ENCODE measurements at places on chromosomes 11 and 22.

- DNase-seq = no peak
Observed at GRCh38 chr22:28882545-28882877, 861 bp upstream of the ZNRF3 start.

DNA sequence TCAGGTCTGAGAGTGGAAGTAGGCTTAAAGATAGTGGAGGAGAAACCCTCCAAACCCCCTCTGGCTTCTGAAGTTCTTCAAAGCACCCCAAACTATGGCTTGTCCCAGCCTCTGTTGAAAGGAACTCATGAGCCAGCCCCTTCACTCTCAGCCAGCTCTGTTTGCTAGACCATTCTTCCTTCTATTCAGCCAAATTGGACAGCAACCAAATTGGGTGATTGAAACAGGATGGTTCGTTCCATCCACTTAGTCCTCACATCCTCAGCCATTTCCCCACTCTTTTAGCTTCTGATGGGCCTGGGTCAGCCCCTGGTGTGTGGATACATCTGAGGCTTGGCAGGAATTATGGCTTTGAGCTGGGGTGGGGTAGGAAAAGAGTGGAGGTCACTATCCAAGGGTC, 4.5 kb downstream of the HTR3A start:
- no peak for DNase-seq

- no peak for DNase-seq
Observed at GRCh38 chr11:32148895-32149294, 58.0 kb downstream of the RCN1 start.

GRCh38 chr22:34035209-34035608, 114.9 kb upstream of the LARGE1 start:
- no peak for DNase-seq

- DNase-seq = no peak
Observed at GRCh38 chr11:14499178-14499559, 442 bp downstream of the COPB1 start.

DNA sequence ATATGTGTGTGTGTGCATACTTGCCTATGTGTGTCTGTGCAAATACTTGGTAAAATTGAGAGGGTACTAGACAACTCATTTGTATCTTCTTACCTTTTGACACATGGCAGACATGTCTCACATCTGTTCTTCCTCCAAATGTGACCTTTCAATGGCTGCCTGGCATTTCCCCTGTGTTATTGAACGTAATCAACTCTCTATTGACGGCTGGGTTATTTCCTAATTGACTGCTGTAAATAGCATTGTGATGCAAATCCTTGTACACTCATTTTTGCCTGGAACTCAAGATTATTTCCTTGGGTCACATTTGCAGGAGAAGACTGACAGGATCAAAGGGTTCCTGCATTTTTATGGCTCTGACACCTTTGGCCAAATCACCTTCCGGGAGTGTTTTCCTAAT, 37.4 kb downstream of the KCNQ1 start:
- DNase-seq = no peak

DNA sequence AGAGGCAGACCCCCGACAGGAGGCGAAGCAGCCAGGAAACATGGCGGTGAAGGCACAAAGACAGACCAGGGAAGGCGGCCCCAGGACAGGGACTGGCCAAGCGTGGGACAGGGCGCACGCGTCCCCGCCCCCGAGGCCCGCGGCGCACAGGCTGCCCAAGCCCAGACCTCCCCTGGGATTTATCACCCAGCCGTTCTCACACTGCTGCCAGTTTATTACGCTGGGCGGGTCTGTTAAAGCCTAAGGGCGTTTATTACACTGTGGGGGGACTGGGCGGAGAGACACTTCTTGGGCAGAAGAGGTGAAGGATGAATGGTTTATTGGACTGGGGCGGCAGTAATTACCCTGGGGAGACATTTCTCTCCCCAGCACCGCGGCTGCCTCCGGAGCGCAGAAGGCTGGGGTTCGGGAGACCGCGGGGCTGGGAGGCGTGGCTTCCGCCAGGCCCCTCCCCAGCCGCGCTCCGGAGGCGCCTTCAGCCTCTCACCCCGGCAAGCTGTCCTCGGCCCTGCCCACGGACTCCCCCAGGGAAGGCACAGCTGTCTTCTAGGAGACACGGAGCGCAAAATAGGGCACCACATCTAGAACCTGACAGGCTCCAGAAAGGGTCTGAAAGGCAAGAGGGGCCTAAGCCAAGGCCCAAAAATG, 47.1 kb downstream of the SLC22A12 start:
- DNase-seq = no peak

DNA sequence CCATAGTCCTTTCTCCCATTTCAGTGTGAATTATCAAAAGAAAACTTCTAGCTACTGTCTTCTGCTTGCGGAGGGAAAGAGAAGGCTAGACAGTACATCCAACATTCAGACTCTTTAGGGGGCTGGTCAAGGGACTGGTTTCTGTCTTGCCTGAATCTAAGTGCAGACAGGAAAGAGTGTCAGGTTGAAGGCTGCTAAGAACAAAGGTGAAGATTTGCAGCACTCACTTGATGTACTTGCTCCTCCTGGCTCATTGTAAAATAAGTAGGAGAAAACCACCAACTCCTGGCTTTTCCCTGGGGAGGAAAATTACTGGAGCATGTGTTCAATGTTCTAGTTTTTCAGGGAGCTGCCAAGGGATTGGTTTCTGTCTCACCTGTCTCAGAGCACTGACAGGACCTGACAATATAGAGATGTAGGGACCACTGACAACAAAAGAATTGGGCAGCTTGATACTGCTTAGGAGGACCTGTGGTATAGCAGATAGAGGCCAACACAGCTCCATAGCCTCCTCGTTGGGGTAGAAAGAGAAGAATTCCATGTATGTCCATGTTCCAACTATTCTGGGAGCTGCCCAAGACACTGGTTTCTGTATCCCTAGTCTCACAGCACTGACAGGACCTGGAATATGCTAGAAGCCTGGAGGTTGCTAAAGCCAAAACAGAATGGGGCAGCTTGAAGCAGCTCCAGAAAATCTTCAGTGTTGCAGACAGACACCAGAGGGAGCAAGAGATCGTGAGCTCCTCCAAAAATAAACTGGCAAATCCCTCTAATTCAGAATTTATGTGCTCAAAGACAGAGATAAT, 39.7 kb upstream of the MMP12 start:
- no peak for DNase-seq

GRCh38 chr22:42287174-42287890, 16.9 kb upstream of the TCF20 start:
- DNase-seq = no peak

GRCh38 chr22:49866646-49867045, 13.0 kb downstream of the ZBED4 start:
- no peak for DNase-seq

DNA sequence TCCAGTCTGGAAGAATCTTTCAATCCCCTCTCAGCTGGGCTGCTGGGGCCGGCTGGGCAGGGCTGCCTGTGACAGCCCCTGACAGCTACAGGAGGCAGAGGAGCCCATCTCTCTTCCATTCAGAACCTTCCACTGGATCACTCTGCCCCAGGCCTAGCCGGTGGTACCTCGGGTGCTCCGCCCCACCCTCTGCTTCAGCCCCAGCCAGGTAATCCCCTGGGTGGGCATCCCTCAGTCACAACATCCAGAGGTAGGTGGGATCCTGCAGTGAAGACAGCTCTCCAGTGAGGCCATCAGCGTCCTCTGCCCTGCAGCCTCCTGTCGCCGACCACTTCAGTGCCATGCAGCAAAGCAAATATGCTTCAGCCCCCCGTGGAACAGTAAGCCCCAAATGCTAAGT, 223.7 kb downstream of the DSCAML1 start:
- DNase-seq = no peak

DNA sequence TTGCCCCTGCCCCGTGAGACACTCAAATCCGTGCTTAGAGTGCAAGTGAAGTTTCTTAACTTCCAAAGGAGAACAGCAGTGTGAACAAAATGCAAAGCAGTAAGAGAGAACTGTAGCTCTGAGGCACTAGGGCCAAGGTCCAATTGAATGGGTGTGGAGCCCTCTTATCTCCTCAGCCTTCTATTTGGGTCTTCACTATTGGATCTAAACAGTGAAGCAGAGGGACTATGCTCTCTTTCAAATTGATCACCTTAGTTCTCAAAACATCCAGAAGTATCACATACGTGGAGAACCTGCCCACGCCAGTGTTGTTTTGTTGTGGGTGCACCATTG, 49.6 kb downstream of the C22orf31 start:
- no peak for DNase-seq

DNA sequence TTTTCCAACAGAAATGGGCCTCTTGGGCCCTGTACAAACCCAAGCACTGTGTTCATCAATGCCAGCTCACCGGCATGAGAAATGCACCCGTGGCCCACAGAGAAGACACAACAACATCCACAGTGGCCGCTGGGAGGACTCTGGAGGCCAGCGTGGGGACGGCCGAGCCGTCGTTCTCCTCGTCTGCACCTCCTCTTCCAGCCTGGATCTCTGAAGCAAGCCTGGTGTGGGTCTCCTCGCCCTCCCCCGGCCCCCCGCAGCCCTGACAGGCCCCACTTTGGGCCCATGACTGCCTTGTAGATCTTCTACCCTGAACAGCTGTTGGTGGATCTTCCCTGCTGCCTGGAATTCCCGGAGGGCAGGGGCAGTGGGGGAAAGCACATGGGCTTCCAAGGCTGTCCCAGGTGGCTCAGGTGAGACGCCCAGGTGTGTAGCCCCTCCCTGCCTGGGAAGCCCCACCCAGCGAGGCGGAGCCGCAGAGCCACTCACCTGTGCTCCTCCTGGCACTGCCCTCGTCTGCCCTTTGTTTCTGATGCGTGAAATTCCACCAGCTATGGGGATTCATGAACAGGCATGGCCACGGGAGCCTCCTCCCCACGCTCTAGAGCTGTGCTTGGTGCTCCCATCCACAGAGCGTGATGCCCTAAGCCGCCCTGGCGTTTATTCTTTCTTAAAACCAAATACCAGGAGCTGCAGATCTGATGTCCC, 225.9 kb downstream of the BRD1 start:
- no peak for DNase-seq

DNA sequence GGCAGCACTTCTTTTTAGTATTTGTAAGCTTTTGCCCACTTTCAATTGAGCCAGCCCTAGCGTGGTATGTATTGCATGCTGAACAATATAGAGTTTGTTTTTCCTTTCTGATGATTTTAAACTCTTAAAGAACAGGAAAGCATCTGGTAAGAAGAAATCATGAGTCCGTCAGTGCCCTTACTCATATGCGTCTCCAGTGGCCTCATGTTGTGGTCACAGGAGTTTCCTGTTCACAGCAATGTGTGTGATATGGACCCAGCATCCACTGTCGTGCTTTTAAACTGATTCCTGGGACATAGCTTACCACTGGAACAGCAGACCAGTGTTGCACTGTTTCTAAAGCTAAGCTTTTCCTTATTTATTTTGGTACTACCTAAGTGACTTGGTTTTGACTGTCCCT, 40.1 kb downstream of the BID start:
- no peak for DNase-seq

DNA sequence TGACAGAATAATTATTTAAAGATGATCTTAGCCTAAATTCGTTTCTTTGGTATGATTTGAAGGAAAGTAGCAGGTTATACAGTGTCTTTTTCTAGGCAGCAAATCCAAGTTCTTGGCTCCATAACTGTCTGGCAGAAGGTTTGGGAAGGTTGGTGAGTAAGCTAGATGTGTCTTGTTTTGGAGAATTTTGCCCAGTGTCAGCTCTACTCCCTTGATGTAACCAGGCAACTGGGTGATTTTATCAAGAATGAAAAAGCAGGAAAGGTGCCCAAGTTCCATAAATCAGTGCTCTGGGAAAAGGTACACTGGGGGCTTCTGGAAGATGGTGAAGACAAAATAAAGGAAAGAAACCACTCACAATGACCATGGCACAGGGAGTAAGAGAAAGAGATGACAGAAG, 71.5 kb upstream of the USP47 start:
- no peak for DNase-seq

- no peak for DNase-seq
Observed at GRCh38 chr22:45334068-45334467, 24.3 kb downstream of the FAM118A start.

- no peak for DNase-seq
Observed at GRCh38 chr11:62732830-62733229, 4.5 kb downstream of the TTC9C start.

GRCh38 chr11:64765291-64765850, 5.6 kb upstream of the PYGM start:
- DNase-seq = no peak

GRCh38 chr11:69129647-69130046, 26.1 kb upstream of the SMIM38 start:
- DNase-seq = no peak

DNA sequence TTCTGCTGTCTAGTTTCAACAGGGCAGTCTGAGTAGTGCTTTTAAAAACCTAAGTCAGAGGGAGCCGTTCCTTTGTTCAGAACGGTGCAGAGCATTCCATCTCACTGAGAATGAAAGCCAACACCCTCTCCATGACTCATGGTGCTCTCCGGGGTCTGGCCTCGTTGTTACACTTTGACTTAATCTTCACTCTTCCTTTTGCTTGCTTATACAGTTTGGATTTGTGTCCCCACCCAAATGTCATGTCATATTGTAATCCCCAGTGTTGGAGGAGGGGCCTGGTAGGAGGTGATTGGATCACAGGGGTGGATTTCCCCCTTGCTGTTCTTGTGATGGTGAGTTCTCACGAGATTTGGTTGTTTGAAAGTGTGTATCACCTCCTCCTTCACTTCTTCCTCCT, 292.2 kb downstream of the ST3GAL4 start:
- DNase-seq = no peak

- DNase-seq = no peak
Observed at GRCh38 chr22:46911346-46911745, 148.9 kb downstream of the TBC1D22A start.

DNA sequence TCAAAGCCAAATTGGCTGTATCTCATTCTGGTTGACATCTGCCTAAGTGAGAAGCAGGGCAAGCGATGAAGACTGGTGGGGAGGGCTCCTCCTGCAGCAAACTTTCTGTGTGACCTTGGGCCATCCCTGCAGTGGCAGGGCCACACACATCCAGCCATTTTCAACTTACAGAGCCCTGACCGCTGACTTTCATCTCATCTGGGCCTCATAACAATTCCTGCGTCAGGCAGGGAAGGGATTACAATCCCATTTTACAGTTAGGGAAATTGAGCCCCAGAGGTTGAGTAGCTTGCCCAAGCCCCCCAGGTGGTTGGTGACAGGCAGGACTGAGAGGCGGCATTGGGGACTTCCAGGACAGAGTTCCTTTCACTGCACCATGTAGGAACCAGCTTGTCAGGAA, 21.9 kb downstream of the TPBGL start:
- no peak for DNase-seq

DNA sequence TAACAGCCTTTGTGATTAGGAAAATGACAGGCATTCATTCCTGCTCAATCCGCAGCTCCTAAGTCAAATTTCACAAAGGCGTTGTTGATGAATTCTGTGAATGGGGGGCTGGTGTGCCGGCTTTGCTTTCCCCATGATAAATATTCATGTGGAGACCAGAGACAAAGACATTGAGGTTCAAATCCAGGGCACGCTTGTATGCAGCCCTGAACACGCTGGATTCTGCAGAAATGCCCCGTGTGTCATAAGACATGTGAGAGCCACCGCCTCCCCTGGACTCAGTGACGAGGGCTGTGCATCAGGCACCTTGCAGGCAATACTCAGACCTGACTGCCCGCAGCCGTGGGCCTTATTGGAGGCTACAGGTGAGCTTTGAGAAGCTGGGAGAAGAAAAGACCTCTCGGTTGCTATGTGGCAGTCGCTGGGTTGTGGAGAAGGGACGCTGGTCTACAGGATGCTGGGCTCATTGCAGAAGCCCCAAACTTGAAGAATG, 906.2 kb downstream of the BRD1 start:
- no peak for DNase-seq

GRCh38 chr11:16160146-16160545, 196.2 kb downstream of the SOX6 start:
- no peak for DNase-seq
